ENCODE measurements at places on chromosomes 6 and 20.

- no peak for DNase-seq
Observed at GRCh38 chr6:3319610-3320200, 61.0 kb downstream of the PSMG4 start.

DNA sequence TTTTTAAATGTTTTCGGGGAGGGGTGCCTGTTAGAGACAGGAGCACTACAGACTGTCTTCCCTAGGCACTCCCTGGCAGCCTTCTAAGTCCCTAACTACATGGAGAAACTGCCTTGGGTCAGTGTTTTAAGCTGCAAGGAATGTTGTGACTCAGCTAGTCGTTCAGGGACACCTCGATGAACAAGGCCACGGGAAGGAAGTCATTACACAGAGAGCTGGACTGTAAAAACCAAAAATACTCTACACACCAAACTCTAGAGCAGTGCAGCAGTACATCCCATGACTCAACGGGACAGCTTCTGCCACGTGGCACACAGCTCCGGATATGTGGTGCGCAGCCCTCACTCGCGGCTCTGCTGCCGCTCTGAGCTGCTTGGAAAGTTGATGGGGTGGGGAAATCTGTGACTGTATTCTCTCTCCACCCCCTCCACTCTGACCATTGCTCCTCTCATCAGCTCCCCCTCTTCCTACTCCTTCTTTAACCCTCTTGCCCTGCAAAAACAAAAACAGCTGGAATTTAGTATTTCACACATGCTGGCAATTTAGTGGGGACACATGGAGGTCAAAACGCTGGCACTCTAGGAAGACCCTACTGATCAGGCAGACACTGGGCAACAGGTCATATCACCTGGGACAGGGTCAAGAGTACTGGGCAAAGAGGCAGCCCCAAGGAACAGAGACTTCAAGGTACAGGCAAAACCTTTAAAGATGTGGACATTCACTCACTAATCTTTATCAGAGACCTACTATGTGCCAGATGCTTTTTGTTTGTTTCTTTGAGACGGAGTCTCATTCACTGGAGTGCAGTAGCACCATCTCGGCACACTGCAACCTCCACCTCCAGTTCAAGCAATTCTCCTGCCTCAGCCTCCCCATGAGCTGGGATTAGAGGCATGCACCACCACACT, 10.9 kb upstream of the LPIN3 start:
- DNase-seq = peak; percentile 59

DNA sequence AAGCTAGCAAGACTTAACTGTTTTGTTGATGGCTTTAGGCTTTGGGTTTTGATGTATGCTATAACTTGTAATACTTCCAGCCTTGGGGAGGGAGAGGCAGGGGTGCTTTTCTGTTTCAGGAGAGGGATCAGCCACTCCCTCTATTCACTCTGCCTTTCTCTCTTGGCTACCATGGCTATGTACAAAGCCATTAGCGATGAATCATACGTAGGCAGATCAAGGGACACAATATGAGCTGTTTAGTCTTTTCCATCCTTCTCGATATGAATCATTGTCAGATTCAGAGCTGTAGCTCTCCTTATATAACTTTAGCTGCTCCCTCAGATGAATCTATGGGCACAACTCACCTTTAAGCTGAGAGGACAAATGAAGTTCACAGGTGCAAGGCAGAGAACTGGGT, 230.6 kb downstream of the TSHZ2 start:
- DNase-seq = no peak

- DNase-seq = no peak
Observed at GRCh38 chr6:38794682-38795081, 79.6 kb downstream of the DNAH8 start.

- no peak for DNase-seq
Observed at GRCh38 chr20:34615477-34615876, 57.0 kb downstream of the MAP1LC3A start.

- DNase-seq = no peak
Observed at GRCh38 chr20:52983726-52984450, 11.7 kb downstream of the TSHZ2 start.

GRCh38 chr6:37580176-37580955, 80.7 kb upstream of the CCDC167 start:
- DNase-seq = no peak

- DNase-seq = no peak
Observed at GRCh38 chr20:23235173-23236027, 115.2 kb upstream of the NXT1 start.

GRCh38 chr6:137768935-137769334, 98.1 kb upstream of the TNFAIP3 start:
- DNase-seq = no peak

DNA sequence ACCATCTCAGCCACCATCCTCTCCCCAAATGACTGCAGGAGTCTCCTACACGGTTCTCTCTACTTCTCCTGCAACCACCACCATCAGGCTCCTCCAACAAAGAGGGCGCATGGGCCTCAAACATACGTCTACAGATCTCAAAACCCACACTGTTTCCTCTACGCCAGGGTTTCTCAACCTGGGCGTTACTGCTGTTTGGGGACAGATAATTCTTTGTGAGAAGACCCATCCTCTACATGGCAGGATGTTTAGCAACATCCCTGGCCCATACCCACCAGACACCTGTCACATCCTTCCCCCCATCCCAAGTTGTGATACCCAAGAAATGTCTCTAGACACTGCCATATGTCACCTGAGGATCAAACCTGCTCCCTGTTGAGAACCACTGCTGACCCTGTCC, 45.0 kb downstream of the ELMO2 start:
- no peak for DNase-seq

- no peak for DNase-seq
Observed at GRCh38 chr6:158570681-158570962, 10.7 kb downstream of the TMEM181 start.

GRCh38 chr20:47821481-47822100, 36.3 kb upstream of the SULF2 start:
- DNase-seq = no peak

- no peak for DNase-seq
Observed at GRCh38 chr6:157991067-157991432, 9.4 kb downstream of the SYNJ2 start.

- no peak for DNase-seq
Observed at GRCh38 chr6:125149256-125150144, 4.1 kb upstream of the TPD52L1 start.

- DNase-seq = no peak
Observed at GRCh38 chr20:53070224-53070623, 98.1 kb downstream of the TSHZ2 start.

DNA sequence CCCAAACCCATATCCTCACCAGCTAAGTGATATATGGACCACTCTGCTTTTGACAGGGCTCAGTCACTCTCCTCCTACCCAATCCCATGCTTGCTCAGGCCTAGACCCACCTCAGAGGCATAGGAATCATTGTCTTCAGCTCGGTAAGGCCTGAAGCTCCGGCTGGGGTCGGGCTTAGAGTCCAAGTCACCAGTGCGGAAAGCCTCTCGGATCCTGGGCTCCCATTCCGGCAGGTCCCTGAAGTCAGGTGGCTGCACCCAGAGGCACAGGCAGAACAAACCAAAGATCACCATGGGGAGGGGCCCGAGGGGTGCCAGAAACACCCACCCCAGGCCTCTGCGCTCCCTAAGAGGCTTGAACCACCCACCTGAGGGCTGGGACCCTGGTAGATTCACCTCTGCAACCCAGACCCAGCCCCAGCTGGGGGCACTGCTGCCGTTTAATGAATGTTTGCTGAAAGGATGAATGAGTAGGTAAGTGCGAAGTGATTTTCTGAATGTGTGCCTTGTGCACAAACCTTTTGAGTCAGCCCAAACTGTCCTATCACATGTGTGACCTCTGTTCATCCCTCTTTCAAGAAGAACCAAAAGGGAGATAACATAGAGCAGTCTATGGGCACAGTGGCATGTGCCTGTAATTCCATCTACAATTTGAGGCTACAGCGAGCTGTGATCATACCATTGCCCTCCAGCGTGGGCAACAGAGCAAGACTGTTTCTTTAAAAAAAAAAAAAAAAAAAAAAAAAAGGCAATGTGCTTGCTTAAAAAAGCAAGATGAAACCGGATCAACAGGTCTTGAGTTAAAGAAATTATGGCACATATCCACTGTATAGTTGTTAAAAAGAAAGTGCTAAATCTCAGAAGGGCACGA, 39.3 kb upstream of the DSN1 start:
- DNase-seq = no peak

- no peak for DNase-seq
Observed at GRCh38 chr6:75147512-75147911, 58.3 kb downstream of the COL12A1 start.

DNA sequence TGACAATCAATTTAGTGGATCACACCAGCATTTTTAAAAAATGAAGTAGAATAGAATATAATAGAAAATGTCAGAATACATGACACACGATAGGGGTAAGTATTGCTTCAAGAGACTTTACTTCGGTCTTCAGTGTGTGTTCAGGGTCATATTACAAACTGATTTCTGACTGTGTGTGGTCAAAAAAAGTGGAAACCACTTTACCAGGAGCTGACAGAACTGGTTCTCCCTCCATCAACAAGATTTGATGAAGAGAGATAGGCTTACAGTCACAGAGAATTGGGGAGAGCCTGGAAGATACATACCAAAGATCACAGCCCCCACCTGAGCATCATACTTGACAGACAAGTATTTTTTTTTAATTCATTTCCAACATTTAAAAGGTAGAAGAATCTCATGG, 21.7 kb downstream of the ARMC2 start:
- DNase-seq = no peak

GRCh38 chr6:154441995-154442310, 68.5 kb downstream of the CNKSR3 start:
- DNase-seq = no peak

DNA sequence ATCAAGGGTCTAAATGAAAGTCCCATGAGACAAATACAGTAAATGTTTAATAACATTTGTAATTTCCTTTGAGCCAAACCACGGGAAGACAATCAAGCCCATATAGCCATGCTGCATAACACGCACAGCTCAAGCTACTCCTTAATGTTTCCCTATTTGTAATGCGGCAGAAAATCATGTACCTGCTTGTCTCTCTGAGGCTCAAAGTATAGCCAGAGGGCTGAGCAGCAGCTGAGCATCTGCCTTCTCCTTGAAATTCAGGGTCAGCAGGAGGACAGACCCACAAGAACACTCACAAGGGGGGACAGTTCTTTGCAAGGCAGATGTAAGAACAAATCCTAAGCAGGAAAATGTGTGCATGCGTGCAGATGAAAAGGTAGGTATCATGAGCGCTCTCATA, 45.8 kb upstream of the JARID2 start:
- no peak for DNase-seq

DNA sequence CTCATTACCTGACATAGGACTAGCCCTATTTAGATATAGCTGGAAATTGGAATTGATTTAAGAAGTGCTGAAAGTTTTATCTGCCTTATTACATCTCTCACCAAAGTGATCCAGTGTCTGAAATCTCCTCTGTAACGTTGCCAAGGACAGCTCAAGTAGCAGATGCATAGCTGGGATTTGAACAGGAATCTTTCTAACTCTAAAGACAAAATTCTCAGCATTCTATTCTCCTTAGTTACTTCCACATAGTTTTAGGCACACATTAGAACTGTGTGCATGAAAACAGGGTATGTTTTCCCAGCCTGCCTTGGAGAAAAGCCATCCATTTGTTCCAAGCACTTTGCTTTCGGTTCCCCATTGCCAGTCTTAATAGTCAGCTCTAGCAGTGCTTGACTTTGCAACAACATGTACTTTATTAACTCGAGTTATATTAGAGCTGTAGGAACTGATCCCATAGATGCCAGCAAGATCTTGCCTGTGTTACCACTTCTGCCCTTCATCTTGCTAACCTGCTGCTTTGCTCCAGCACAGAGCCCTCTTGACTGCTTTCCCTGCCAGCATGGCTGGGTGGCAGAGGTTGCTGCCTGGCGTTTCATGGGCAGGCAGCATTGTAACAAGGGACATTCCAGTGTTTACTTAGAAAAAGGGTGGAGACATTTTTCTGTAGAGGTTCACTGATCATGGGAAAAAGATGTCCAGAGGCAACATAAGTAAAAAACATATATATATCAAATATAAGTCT, 56.1 kb upstream of the STMND1 start:
- DNase-seq = no peak

- no peak for DNase-seq
Observed at GRCh38 chr20:50187403-50188051, 3.1 kb upstream of the CEBPB start.

GRCh38 chr6:139779988-139780774, 405.7 kb upstream of the CITED2 start:
- DNase-seq = no peak

GRCh38 chr6:163406366-163406765, 8.2 kb upstream of the QKI start:
- no peak for DNase-seq

DNA sequence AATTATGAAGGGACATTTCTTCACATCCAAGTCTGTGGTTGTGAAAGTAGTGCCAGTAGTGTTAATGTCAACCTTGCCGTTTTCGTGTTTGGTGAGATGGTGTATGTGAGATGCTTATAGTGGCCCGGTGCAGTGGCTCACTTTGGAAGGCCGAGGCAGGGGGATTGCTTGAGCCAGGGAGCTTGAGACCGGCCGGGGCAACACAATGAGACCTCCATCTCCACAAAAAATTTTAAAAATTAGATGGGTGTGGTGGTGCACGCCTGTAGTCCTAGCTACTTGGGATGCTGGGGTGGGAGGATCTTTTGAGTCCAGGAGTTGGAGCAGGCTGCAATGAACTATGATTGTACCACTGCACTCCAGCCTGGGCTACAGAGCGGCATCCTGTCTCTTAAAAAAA, 37.4 kb downstream of the PNLDC1 start:
- DNase-seq = no peak

GRCh38 chr20:36349384-36350170, 43.4 kb downstream of the DLGAP4 start:
- no peak for DNase-seq

- DNase-seq = no peak
Observed at GRCh38 chr6:144816936-144817335, 531.8 kb downstream of the UTRN start.

DNA sequence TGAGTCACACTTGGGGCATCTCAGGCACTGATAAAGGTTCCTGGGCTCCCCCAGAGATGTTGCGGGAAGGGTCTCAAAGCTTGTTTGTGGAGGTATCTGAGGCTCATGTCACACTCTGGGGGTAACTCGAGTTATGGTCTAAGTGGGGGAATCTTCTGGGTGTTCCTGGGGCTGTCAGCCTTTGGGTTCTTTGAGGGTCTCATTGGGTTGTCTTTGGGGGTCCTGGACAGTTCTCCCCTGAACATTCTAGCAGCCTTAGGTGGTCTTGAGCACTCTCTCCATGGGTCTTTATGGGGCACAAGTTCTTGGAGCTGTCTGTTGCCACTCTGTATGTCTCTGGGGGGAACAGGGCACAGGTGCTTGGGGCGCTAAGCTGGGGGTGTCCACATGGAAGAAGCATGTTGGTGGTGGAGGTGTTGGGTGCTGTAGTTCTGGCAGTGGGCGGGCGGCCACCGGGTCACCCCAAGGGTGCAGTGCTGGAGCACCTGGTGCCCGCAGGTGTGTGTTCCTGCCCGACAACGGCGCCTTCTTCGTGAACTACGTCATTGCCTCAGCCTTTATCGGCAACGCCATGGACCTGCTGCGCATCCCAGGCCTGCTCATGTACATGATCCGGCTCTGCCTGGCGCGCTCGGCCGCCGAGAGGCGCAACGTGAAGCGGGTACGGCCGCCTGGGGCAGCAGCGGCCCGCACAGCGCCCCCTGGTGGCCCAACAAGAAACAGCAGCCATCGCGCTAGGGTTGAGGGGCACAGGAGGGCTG, 7.1 kb upstream of the CAPN11 start:
- peak; percentile 67 for DNase-seq
